Liver (tissue), 10 donors: ENCODE measurements at places on chromosomes 5 and 9.
A peak's percentile ranks its signal among the peaks of the same experiment; 100 is the strongest.

DNA sequence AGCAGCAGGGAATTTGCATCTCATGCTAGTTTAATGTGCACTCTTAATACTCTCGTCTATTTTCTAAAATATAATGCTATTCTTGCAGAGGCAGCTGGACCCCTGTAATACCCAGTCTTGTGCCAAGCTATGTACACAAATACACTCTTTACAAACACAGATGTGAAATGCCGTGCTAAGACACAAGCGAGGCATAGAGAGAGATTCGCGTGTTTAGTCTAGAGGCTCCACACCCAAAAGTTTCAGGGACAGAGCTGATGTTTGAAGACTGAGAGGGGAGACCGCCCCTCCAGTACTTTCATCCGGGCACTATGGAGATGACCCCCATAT, 1.2 kb downstream of the DPYSL3 start:
- no peak for DNase-seq

DNA sequence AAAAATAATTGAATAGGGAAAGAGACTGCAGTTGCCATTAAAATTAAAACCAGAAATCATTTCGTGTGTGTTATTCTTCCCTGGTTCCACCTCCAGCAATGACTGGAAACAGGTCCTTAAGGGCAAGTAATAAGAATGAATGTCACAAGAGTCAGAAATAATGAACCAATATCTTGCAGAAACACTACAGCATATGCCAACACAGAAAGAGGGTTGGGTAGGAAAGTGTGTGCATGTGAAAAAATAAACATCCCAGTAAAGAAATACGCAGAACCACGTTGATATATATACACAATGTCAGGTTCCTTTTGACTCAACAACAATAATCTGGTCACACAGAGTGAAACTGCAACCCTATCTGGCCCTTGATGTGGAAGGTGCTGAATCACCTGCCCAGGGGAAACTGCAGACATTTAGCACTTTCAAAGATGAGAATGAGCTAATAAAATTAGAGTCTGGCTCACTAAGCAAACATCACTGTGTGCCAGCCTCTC, 15.0 kb downstream of the HMHB1 start:
- no peak for DNase-seq

DNA sequence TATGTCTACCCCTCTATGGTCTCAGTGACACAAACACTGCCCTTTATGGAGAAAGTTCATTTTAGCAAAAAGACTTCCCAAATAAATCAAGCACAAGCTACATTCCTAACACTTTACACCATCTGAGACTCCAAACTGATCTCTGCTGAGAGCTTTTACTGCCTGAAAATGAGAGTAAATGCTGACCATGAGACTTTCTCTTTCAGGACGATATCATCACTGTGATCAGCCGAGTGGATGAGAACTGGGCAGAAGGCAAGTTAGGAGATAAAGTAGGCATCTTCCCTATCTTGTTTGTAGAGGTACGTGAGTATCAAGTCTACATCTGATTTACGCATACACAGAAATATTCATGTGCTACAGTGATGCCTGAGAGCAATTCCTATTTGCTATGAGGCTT, 67.5 kb downstream of the SH3RF2 start:
- no peak for DNase-seq

GRCh38 chr9:33469891-33470290, 3.8 kb downstream of the NOL6 start:
- no peak for DNase-seq

- DNase-seq, result no peak
These were observed 835.9 kb upstream of the ZNF608 start for GRCh38 chr5:125582352-125582751.

DNA sequence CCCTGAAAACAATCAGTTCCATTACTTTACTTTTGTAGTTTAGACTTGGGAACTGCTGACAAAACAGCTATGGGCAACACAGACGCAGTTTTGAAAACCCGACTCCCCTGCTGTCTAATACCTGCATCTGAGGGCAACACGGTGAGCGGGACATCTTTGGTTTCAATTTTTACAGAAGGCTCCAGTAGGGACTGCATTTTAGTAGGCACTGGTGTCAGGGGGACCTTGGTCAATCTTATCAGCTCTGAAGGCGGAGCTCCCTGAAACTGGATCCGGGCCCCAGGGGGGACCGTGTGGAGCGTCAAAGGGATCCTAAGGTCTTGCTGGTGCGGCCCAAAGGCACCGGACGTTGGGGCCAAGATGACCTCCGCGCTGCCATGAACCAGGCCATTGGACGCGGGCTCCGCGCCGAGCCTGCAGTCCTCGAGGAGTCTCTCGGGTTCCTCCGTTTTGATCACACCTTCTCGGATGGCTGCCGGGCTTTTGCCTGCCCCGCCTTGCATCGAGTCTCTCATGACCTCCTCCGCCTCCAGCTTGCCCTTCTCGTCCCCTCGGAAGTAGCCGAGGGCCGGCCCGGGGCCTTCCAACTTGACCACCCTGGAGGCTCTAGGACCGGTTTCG, 1.1 kb downstream of the SOX30 start:
- DNase-seq, result no peak

DNA sequence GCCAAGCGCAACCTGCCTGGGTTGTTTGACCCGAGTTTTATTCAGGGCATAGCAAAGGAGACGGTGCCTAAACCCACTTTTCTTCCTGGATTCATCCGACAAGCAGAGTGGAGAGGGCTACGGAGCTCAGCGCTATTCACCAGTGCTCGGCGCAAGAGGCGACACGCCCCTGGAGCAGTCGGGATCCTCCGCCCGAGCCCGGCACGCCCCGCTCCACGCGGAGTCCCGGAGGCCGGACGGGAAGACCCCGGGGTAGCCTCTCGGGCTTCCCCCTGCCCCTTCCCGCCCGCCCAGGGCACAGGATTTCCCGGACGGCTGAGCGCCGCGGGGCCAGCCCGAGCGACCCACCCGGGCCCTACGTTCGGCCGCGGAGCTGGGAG, 427 bp downstream of the SERINC5 start:
- peak; percentile 76 for DNase-seq

GRCh38 chr9:35981699-35982098, 23.7 kb upstream of the OR2S2 start:
- DNase-seq, result no peak

- no peak for DNase-seq
These were observed 26.4 kb downstream of the C9orf43 start for GRCh38 chr9:113436728-113437515.

DNA sequence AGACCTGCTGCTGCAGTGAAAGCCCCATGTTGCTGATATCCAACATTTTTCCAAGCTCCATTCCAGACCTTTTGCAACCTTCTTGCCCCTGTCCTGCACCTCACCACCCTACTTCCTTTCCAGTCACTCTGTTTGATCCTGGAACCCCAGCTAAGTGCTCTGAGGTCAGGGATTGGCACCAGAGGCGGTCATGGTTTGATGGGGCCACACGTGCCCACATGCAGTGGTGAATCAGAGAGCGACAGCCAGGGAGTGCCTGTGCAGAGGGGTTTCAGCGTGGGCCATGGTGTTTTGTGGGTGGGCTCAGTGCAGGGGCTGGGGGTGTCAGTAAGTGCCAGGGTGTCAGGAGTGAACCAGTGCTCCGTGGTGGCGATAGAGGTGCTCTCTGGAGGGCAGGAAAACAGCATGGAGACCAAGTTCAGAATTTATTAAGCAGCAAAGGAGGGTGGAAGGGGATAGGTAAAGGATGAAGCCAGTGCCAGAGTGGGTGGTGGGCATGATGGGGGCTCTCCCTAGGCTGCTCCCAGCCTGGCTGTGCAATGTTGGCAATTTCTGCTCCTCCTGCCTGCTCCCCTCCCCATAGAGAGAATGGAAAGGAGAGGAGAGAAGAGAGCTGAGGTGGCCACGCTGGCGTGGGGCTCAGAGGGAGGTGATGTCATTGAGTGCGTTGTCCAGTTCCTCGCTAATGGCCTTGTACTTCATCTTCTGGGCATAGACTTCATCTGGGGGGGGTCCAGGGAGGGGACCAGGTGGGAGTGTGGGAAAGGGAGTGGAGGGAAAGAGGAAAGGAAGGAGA, 7.0 kb downstream of the TPM2 start:
- DNase-seq, result no peak

DNA sequence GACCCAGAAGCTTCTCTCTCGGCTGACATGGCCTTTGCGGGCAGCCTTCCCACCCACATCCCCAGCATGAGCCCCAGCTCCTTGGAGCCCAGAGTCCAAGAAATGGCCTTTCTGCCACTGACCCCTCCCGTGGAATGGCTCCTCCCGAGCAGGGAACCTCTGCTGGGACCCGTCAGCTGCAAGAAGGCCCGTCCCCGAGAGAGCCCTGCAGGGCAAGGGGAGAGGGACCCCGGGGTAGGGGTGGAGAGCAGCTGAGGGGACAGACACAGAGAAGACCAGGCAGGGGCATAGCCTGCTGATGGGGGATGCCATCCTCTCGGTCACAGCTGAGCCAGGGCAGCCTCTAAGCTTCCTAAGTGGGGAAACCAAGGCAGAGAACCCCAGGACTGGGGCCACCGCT, 11.2 kb upstream of the NOTCH1 start:
- DNase-seq, result no peak

- DNase-seq, result peak; percentile 72
These were observed 6.6 kb downstream of the SLC22A4 start for GRCh38 chr5:132300577-132301343.

- DNase-seq, result no peak
These were observed 62.3 kb downstream of the TENT4A start for GRCh38 chr5:6775571-6775970.

GRCh38 chr9:128143525-128144238, 5.6 kb upstream of the LCN2 start:
- DNase-seq, result no peak

GRCh38 chr5:78760366-78760765, 111.8 kb upstream of the LHFPL2 start:
- no peak for DNase-seq

DNA sequence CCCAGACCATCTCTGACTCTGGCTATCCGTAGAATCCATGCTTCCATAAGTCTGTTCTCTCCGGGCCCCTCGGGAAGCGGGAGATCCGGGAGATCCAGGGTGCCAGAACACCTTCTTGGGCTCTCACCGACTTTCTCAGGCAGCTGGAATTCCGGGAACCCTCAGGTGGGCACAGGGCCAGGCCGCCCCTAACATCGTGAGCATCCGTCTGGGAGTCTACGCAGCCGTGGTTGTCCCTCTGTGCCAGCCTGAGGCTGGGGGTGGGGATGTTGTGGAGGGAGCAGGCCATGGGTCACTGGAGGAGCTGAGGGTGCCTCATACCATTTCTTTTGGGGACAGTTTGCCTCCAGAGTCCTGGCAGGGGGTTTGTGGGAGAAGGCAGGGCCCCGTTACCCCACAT, 92.3 kb upstream of the COL5A1 start:
- DNase-seq, result no peak

- no peak for DNase-seq
These were observed 3.1 kb upstream of the DOCK8 start for GRCh38 chr9:211557-211956.

DNA sequence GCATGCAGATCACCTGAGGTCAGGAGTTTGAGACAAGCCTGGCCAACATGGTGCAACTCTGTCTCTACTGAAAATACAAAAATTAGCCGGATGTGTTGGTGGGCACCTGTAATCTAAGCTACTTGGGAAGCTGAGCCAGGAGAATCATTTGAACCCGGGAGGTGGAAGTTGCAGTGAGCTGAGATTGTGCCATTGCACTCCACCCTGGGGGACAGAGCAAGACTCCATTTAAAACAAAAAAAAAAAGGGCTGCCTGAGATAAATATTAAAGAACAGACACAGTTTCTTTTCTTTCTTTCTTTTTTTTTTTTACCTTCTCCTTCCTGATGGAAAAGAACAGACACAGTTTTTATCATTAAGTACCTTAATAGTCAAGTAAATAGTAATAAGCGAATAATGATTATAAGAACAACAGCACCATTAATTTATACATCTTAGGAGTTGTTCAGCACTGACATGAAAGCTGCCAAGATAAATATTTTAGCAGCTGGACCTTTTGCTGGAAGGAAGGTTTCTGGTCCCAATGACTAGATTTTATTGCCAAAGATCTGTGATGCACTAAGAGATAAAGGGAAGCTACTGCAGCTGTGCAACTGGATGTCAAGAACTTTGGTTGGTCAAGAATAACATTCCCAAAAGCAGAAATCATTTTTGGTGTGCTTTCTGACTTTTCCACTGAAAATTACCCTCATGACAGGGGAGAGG, 7.0 kb downstream of the CENPP start:
- no peak for DNase-seq

DNA sequence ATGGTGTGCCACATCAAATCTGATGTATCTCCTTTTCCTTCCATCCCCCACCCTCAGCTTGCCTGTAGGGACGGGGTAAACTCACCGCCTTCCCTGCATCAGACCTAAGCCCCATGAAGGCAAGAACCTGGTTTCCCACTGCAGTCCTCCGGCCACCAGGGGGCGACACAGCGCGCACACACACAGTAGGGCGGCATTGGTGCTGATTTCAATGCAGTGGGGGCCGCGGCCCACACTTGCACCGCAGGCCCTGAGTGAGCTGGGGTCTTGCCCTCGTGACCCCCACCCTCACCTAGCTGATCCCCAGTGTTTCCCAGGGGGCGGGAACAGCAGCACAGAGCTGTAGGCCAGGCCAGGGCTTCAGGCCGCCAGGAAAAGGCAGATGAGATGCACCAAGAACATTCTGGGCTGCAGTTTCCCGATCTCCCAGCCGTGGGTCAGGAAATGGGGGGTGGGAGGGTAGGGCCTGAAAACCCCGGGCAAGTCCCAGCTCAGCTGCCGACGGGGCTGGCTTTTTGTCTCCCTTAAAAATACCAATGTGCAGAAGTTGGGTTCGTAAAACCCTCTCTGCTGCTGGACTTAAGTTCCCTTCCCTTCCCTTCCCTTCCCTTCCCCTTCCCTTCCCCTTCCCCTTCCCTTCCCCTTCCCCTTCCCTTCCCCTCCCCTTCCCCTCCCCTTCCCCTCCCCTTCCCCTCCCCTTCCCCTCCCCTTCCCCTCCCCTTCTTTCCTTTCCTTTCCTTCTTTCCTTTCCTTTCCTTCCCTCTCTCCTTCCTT, 19.5 kb downstream of the FAM163B start:
- DNase-seq, result peak; percentile 50

DNA sequence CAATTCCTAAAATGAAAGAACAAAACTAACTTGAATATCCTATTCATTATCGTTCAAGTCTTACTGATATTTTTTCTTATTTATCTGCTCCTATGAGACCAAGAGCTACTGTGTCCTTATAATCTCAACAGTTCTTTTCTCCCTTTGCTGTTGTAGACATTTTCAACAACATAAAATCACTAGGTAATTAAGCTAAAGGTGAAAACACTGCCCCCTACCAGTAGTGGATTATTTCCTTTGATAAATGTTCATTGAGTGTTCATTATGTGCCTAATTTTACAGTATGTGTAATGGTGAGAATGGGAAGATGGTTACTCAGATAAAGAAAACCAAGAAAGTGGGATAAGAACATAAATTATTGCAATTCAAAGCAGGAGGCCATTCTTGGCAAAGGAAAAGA, 41.4 kb upstream of the PAPPA start:
- no peak for DNase-seq

GRCh38 chr5:2833556-2833955, 82.1 kb upstream of the IRX2 start:
- DNase-seq, result no peak

DNA sequence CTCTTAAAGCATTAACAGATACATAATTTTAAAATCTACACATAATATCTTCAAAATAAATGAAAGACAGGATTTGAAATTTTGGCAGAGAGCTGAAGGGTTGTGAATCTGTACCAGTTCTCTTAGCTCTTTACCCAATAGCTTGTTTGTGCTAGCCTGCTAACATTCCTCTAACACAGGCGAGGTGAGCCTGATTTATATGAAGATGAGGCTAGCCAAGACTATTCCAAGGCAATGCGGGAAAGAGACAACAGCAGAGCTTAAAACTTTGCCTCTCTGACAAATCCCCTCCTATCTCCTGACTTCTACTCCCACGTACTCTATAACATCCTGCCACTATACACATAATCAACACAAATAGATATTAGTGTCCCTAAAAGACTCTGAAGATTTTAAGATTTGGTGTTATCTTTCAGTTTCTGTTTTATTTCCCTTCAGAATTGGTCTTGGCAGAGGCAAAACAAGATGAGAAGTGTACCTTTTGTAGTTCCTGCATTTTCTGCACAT, 745.6 kb upstream of the ZNF608 start:
- no peak for DNase-seq
